ENCODE measurements at places on chromosomes 16 and 17.
A peak's percentile ranks its signal among the peaks of the same experiment; 100 is the strongest.

GRCh38 chr17:28597606-28598383 lies 1.0 kb downstream of the SPAG5 start:
- DNase-seq = no peak

DNA sequence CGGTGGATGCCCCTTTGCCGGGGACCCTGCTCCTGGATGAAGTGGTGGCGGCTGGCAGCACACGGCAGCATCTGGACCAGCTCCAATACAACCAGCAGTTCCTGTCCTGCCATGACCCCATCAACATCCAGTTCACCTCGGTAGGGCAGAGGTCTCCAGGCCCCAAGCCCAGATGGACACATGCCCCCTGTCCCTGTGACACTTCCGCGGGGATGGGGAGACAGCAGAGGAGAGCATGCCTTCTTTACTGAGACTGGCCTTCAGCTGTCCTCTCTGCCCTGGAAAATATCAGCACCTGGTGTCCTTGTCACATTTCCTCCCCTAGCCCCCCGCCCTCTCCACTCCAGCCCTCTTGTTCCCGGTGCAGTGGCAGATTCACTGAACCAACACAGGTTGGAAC lies 6.2 kb downstream of the CHAD start:
- no peak for DNase-seq

DNA sequence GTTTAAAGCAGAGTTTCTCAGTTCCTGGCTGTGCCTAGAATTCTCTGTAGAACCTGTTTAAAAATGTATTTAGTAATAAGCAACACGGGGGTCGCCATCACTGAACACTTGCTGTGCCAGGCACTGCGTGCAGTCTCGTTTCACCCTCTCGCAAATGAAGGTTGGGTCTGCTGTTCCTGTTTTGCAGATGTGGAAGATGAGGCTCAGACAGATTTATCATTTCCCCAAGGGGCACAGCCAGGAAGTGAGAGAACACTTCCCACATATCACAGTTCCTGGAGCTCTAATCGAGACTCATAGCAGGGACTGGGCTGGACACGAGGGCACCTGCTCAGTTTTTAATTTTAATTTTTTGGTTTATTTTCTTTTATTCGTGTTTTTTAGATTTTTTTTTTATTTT lies 122.7 kb downstream of the ABCC6 start:
- DNase-seq = no peak

DNA sequence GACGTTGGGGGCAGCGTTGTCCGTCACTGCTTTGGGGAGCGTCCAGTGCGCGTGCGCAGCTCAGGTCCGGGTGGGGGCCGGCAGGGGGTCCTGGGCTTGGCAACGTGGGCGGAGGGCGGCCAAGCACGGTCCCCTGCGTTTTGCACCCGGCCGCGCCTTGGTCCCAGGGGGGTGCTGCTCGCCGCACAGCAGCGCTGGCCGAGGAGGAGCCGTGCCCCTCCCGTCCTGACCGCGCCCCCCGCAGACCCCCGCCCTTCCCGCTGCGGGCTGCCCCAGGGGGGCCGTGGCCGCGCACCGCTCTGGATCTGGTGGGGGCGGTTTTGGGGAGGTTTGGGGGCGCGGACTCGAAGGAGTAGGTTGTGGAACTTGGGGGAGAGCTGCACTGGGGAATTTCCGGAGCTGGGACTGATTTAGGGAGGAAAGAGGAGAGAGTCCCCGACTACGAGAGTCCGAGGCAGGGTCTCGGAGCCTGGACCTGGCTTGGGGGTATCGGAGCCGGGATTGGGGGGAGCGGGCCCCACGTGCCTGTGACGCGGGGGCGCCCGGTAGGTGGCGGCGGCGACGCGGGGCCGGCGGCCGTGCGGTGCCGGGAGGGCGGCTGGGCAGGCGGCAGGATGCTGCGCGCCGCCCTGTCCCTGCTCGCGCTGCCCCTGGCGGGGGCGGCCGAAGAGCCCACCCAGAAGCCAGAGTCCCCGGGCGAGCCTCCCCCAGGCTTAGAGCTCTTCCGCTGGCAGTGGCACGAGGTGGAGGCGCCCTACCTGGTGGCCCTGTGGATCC lies at the start of gene SLC9A5:
Gene SLC9A5 (plus strand): TSS at position 579 of the 777 bp plus-strand sequence. CDS start 36 bp downstream, at position 615.
- peak; percentile 7 for DNase-seq

- no peak for DNase-seq
Observed at GRCh38 chr16:86870380-86870779, 292.0 kb downstream of the FOXL1 start.

DNA sequence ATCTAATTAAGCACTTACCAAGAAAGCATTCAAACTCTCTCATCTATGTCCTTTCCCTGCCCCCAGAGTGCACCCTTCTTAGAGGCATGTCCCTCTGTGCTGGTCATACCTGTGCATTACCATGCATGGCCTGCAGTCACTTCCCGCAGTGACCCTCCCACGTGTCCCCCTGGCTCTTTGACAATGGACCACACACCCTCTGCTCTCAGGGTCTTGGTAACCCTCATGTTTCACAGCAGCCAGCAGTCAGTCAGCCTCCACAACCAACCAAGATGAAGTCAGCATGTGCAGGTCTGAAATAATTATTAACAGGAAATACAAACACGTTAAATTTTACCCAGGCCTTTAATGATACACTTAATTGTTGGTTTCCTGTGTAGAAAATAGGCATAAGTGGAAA lies 10.1 kb downstream of the KRT33A start:
- DNase-seq = peak; percentile 13

- peak; percentile 77 for DNase-seq
Observed at GRCh38 chr16:11783319-11784037, 13.6 kb downstream of the ZC3H7A start.

GRCh38 chr17:49703557-49704277 lies 4.0 kb downstream of the SLC35B1 start:
- DNase-seq = no peak

GRCh38 chr16:11089504-11090124 lies 145.2 kb downstream of the CLEC16A start:
- no peak for DNase-seq

DNA sequence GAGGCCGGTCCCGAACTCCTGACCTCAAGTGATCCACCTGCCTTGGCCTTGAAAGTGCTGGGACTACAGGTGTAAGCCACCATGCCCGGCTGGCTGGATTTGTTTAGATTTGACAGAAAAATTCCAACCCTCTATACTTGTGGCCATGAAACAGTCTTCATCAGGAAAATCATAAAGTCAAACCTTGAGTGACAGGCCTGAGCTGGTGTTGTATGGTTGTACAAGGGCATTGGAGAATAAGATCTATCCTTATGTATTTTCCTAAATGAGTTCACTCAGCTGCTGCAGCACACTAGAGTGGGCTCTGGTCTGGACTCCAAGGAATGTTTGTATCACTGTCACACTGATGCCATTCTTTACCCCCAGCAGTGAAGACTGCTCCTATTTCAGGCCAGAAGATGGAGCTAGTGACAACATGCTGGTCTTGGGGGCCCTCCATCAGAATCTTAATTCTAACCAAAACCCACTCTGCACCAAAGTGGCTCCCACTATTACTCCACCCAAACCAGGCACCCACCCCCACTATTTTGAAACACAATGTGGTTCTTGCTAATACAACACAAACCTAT lies 27.4 kb downstream of the SNX11 start:
- no peak for DNase-seq

DNA sequence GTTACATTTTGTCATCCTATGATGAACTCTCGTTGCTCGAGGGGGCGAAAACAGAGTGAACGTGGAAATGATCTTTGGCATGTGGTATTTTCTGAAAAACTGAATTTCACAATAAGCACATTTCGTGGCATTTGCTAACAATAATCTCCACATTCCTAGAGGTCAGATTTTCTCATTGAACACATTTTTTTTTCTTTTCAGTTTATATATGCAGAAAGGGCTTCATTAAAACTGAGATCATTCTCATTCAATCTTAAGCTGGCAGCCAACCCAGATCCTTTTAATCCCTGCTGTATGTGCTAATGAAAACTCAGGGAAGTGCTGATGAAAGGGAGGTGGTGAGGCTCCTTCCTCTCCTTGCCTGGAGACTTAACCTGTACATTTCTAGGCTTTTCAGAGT lies 52.6 kb downstream of the PRKCA start:
- DNase-seq = no peak

DNA sequence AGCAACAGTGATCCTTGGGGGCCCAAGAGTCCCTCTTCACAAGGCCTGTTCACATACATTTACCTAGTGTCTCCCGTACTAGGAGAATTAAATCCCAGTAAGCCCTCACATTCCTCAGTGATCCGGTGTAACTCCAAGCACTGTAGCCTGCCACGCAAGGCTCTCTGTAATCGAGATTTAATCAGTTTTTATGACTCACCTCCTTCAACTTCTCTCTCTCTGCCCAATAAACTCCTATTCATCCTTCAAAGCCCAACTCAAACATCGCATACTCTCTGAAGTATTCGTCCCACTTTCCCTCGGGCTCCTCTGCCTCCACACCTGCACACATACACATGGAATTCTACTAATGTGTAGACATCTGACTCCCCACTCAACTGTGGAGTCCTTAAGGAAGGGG lies 141.8 kb downstream of the CMIP start:
- no peak for DNase-seq

DNA sequence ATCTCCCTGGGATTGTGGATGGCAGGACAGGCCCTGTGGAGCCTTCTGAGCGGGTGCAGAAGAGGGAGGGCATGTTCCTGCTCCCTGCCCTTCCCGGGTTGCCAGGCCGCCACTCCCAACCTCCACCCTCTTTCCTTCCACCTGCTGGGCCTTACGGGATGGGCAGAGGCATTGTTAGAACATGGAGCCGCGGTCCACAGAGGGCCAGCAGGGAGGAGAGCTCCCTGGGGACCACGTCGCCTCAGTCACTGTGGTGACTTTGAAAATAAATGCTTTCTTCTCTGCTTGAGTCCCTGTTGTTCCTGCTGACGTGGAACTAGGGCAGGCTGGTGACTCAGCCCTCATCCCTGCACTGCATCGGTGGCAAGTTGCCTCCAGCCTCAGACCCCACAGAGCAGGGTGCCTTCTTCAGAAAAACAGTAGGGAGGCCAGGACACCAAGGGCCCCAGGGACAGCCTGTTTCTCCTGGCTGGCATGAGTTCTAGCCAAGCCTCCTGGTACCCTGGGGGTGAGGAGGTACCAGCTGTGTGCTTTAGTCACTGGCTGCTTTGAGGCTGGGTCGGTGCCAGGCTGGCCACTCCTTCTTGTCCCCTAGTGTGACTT lies 224.9 kb downstream of the SEC14L1 start:
- no peak for DNase-seq

DNA sequence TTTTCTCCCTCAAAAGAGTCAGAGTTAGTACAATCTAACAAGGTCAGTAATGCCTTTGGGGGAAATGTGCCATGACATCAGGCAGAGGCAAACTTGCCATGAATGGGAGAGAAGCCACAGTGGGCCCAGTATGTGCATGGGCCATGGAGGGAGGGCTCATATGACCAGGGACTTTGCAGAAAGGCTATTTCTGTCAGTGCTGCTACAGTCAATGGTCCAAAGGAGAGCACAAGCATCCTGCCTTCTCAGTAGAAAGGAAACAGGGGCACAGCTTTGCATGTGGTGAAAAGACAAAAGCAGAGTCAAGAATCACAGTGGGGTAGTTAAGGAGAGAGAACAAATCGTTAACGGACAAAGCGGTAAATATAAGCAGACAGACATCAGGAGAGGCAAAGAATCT lies 11.2 kb upstream of the CORO6 start:
- DNase-seq = no peak

GRCh38 chr16:78362524-78363135 lies 263.2 kb downstream of the WWOX start:
- no peak for DNase-seq

- no peak for DNase-seq
Observed at GRCh38 chr17:1029196-1029921, 32.4 kb downstream of the TIMM22 start.

DNA sequence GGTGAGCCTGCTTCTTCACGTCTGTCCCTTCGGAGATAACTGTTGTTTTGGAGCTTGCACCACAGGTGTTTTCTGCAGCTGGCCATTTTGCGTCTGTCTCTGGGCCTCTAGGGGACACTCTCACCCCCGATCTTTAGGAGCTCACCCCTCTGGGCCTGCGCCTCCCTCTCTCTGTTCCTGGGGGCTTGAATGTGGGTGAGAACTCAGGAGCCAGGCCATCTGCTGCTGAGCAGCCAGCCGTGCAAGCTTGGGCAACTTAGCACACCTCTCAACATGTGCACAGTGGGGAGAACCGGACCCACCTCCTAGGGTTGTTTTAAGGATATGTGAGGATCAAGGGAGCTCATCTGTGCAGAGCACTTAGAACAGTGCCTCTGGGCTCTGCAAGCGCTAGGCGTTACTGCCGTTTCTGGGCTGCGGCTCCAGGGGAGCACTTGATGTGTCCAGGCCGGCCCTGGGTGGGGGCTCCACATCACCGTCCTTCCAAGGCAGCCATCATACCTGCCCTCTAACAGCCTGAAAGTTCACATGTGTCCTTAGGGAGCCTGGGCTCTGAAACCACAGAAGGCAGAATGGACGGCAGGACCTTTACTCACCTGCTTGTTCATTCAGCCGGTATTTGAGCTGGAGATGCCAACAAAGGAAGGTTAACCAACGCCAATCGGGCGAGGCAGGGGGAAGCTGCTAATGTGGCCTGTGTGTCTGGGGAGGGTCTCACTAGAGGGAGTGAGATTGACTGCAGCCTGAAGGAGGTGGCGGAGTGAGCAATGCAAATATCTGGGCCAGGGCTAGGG lies 66.3 kb downstream of the MRC2 start:
- no peak for DNase-seq
